ENCODE measurements at places on chromosomes 7 and 10.

DNA sequence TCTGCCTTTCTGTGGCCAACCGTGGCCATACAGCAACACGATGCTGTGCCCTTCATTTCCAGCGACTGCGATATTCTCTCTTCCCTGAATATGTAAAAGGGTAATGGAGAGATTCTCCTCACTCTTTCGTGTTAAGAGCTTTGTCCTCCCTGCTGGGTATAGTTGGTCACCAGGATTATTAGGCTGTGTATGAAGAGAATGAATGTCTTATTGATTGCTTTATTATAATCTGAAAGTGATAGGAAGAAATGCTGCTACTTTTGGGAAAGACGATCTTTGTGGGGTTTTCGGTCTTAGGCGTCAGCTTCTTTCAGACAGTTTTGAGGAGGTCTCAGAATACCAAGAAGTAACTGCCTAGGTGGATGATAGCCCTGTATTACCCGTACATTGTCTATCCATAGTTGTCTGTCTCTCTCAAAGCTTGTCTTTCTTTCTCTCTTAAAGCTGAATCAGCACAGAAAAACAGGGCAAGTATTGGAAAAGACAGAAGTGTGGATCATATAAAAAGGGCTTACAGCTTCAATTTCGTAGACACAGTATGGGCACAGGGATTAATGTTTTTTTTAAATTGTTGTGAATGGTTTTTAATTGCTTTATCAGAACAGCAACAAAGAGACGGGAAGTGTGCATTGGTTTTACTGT is 1.2 kb downstream of the AHCYL2 start:
- ATAC-seq, result no peak

GRCh38 chr7:22192801-22193200 is 164.2 kb downstream of the RAPGEF5 start:
- ATAC-seq, result no peak

- peak; percentile 55 for ATAC-seq
Observed at GRCh38 chr10:125926247-125926646, 29.9 kb downstream of the FANK1 start.

- no peak for ATAC-seq
Observed at GRCh38 chr7:25369786-25370185, 141.5 kb upstream of the NPVF start.

GRCh38 chr7:12633582-12633981 is 53.9 kb upstream of the ARL4A start:
- no peak for ATAC-seq

GRCh38 chr7:84399661-84400060 is 205.1 kb upstream of the SEMA3A start:
- no peak for ATAC-seq

DNA sequence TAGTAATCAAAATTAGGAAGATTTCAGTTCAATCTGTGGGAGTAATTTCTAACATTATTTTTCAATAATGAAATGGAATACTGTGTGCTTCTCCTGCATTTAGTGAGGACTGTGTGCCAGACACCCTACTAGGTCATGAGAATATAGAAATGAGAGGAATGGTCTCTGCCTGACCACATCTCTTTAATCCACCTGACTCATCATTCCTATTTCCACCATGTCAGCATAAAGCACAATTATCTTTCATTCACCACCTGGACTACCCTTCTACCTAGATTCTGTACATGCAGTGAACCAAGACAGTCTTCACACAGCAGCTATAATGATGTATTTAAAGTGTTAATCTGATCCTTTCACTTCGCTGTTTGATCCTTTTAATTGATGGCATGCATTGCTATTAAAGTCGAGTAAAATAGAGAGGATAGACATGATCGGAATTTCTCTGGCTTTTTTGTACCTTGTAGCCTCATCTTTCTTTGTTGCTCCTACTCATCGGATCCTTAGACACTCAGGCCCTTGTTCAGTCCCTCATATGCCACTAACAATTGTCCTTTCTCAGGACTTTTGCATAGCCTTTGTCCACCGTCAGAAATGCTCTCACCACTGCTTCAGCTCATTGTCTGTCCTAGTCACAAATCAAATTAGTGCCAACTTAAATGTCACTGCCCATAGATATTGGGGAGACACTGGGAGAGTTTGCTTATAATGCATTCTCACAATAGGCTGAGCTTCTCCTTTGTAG is 1037.1 kb downstream of the REEP3 start:
- ATAC-seq, result no peak
